Activated CD8-positive, alpha-beta memory T cell treated with anti-CD3 and anti-CD28 coated beads, Interleukin-2, amount 10 ng/mL, durations not matched to agents 7 days and 5 days (primary cell): ENCODE measurements at places on chromosomes 1 and 21. TPM values are rescaled to one million over a fixed set of nuclear protein-coding genes. Genes with fewer than 3 reads are reported as not detected.
A peak's percentile ranks its signal among the peaks of the same experiment; 100 is the strongest.

DNA sequence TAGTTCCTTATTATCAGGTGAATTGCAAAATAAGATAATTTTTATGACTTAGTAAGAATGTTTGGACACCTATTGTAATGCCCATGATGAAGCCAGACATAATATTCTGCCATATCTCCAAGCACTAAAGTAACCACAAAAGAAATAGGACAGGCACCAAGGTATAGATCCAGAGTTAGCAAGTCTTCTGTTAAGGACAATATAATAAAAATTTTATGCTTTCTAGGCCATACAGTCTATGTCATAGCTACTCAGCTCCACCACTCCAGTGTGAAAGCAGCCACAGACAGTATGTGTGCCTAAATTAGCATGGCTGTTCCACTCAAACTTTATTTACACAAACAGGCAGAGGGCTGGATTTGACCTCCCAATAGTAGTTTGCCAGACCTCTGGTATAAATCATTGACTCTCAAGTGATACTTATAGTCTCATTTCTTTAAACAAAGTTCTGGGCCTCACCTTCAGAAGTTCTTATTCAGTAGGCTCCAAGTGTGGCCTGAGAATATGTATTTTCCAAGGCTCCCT is 88.3 kb downstream of the SCMH1 start:
- peaks cover 14% of the 10 kb centered on the region for H3K36me3 ChIP-seq
- no peak for DNase-seq
- no peaks in the 10 kb centered on the region for H3K4me1 ChIP-seq
- no peaks in the 10 kb centered on the region for H3K27me3 ChIP-seq
- H3K27ac ChIP-seq: no peak overlapping the region

DNA sequence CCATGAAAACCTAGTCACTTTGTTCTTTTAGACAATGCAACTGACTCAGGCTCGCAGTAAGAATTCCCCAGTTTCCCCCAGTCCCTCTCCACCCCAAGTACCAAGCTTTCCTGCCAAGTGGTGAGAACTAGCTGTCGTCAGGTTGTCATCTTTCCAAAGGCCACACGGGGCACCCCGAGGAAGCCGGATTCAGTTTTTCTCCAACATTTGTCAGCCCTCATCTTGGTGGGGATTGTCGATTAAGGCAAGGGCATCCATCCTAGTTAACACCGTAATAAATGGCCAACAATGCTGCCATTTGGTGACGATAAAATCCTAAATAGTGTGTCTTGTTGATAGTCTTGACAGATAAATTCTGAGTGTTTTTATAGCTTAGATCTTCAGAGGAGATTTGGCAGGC is 55.9 kb upstream of the PROX1 start:
- H3K4me1 ChIP-seq: no peaks in the 10 kb centered on the region
- DNase-seq: no peak
- no peaks in the 10 kb centered on the region for H3K36me3 ChIP-seq
- no peaks in the 10 kb centered on the region for H3K27me3 ChIP-seq

- no peak overlapping the region for H3K27ac ChIP-seq
- H3K36me3 ChIP-seq: no peaks in the 10 kb centered on the region
- no peak overlapping the region for H3K4me3 ChIP-seq
These were observed 94.4 kb downstream of the SLC35F3 start for GRCh38 chr1:233998891-233999290.

The DPT gene
- not detected for total RNA-seq

DNA sequence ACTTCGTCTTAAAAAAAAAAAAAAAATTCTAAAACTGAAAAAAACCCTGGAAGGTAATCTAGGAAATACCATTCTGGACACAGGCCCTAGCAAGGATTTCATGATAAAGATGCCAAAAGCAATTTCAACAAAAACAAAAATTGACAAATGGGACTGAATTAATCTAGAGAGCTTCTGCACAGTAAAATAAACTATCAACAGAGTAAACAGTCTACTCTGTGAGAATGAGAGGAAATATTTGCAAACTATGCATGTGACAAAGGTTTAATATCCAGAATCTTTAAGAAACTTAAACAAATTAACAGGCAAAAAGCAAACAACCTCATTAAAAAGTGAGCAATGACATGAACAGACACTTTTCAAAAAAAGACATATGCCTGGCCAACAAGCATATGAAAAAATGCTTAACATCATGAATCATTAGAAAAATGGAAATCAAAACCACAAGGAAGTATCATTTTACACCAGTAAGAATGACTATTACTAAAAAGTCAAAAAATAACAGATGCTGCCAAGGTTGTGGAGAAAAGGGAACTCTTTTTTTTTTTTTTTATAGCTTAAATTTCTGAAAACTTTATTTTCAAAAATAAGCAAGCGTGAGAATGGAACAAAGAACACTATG is 29.4 kb upstream of the RNPC3 start:
- DNase-seq: no peak
- no peaks in the 10 kb centered on the region for H3K27me3 ChIP-seq
- no peak overlapping the region for H3K4me3 ChIP-seq
- H3K27ac ChIP-seq: no peak overlapping the region
- H3K36me3 ChIP-seq: no peaks in the 10 kb centered on the region

- H3K27me3 ChIP-seq: no peaks in the 10 kb centered on the region
- H3K4me3 ChIP-seq: peak overlapping the region; percentile 92
- peaks cover 2% of the 10 kb centered on the region for H3K36me3 ChIP-seq
- peaks cover 25% of the 10 kb centered on the region for H3K4me1 ChIP-seq
- H3K27ac ChIP-seq: peak overlapping the region; percentile 97
- DNase-seq: peak; percentile 53
These were observed 722 bp downstream of the LZIC start for GRCh38 chr1:9942399-9942938.

The TNFRSF8 gene
- total RNA-seq: 14.8 TPM

DNA sequence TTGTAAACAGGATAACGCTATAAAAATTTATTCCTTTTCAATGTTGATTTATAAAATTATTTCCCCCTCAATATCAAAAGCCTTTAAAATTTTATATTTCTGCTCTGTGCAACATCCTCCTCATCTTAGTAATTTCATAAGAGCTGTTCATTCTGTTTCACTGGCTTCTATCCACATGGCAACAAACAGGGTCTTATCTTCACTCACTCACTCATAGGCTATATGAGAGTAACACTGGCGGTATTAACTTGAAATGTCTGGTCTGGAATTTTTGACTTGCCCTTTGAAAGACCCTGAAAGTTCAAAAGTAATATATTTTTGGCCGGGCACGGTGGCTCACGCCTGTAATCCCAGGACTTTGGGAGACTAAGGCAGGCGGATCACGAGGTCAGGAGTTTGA is 77.4 kb upstream of the KRTAP11-1 start:
- no peak overlapping the region for H3K27ac ChIP-seq
- H3K4me3 ChIP-seq: no peak overlapping the region
- DNase-seq: no peak
- no peaks in the 10 kb centered on the region for H3K4me1 ChIP-seq
- no peaks in the 10 kb centered on the region for H3K36me3 ChIP-seq

The C1QB gene
- total RNA-seq: not detected

- H3K36me3 ChIP-seq: peaks cover 34% of the 10 kb centered on the region
- no peak overlapping the region for H3K27ac ChIP-seq
- no peaks in the 10 kb centered on the region for H3K27me3 ChIP-seq
- H3K4me1 ChIP-seq: peaks cover 38% of the 10 kb centered on the region
- no peak for DNase-seq
These were observed 2.5 kb downstream of the PPT1 start for GRCh38 chr1:40094466-40095110.

The ARMH1 gene
- total RNA-seq: 17.0 TPM

- no peak overlapping the region for H3K27ac ChIP-seq
- H3K36me3 ChIP-seq: no peaks in the 10 kb centered on the region
- H3K4me3 ChIP-seq: no peak overlapping the region
- no peaks in the 10 kb centered on the region for H3K4me1 ChIP-seq
- DNase-seq: no peak
- no peaks in the 10 kb centered on the region for H3K27me3 ChIP-seq
These were observed 621.9 kb downstream of the LRRIQ3 start for GRCh38 chr1:73576083-73576482.

DNA sequence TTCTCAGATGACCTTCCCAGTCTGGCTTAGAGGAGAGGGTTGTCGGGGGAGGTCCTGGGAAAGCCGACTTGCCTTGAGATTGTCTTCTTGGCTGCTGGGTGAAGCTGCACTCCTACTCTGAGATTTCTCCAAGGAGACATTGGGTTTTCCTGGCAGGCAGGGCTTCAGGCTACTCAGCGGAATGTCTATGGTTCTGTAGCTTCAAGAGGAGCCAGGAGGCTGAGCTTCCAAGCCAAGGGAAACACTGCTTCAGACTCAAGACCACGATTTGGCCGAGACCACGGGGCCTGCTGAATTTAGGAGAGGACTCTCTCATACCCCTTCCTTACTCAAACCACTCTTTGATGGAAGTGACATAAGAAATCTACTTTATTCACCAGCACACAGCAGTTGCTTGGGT is 67.8 kb downstream of the NTMT2 start:
- DNase-seq: no peak
- no peak overlapping the region for H3K27ac ChIP-seq

DNA sequence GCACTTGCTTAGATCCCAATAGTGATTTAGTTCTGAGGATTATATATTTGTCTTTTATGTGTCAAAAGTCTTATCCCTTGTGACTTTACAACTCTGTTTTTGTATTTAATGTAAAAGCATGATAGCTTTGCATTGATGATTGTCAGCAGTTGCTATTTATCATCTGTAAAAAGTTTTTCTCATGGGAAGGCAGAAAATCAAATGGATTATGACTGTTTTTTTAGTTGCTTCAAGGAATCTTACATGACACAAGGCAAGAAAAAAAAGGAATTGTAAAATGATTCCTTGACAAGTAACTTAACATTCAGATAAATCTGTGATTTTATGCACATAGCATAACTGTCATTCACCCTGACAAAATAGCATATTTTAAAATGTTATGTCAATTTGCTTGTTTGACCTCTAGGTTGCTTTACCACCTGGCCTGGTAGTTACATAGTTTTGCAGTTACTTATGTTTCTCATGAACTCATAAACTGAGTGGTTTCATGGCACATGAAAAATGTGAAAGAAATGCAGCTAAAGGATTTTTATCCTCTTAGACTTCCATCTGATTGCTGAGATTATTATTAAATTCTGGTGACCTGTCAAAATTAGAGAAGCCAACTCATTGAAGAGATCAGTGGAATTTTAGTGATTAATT is 622.6 kb downstream of the ADGRL2 start:
- no peaks in the 10 kb centered on the region for H3K36me3 ChIP-seq
- no peaks in the 10 kb centered on the region for H3K27me3 ChIP-seq
- H3K4me3 ChIP-seq: no peak overlapping the region
- H3K27ac ChIP-seq: no peak overlapping the region
- no peaks in the 10 kb centered on the region for H3K4me1 ChIP-seq

DNA sequence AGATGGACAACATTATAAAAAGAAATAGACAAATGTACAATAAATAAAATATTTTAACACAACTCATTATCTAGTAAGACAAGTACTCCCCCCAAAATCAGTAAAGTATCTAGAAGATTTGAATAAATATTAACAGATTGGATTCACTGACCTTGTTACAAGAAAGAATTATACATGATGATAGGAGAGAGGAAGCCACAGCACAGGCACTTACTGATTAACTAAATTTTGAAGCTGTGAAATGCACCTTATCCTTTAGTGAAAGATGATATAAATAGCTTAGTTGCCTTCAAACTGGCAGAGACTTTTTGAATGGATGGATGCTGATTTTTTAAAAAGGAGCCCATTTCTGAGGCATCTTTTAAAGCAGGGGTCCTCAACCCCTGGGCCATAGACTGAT is 8.5 kb downstream of the CR1 start:
- no peak overlapping the region for H3K27ac ChIP-seq
- no peak overlapping the region for H3K4me3 ChIP-seq
- H3K36me3 ChIP-seq: no peaks in the 10 kb centered on the region
- H3K4me1 ChIP-seq: peaks cover 4% of the 10 kb centered on the region
- peaks cover 57% of the 10 kb centered on the region for H3K27me3 ChIP-seq

DNA sequence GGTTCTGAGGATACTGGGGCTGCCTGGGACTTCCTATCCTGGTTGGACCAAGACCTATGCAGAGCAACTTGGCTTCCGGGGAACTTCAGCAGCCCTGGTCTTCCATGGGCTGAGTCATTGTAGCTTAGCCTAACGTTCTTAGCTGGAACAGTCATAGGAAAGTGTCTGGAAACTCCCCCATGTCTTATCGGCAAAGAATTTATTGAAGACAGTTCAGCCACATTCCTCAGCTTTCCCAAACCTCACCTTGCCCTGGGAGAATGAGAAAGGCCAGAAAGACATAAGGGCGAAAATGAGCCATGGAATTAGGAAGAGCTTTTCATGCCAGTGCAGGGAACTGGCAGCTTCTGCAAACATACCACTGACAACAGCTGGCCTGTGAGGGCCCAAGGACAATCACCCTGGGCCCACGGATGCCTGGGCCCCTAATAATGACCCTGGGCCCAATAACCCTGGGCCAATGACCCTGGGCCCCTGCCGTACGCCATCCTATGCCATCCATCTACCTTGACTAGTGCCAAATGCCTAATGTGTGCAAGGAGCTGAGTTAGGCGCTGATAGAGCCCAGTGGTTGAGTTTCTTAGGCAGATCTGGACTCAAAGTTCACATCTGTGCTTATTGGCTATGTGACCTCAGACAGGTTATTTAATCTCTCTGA is 114.4 kb upstream of the GADD45A start:
- H3K4me1 ChIP-seq: no peaks in the 10 kb centered on the region
- no peak overlapping the region for H3K27ac ChIP-seq
- DNase-seq: no peak
- H3K4me3 ChIP-seq: no peak overlapping the region
- no peaks in the 10 kb centered on the region for H3K36me3 ChIP-seq

The ZNF683 gene
- total RNA-seq: 7.0 TPM

DNA sequence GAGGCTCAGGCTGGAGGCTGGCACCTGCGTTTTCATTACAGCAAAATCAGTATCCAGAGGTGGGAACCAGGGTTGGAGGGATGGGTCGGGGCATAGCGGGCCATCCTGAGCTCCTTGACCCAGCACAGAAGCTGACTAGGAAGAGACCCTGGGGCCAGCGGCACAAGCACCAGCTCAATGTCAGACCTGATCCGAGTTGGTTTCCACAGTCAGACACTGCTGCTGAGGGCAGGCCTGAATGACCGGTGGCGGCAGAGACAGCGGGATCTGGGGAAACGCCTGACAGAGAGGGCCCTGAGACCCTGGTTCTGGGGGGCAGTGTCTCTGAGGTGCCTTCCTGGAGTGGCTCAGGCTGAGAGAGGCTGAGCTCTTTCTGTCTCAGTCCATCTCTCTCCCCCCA is 162.0 kb upstream of the C1orf174 start:
- H3K27me3 ChIP-seq: no peaks in the 10 kb centered on the region
- DNase-seq: no peak
- no peaks in the 10 kb centered on the region for H3K36me3 ChIP-seq
- no peak overlapping the region for H3K4me3 ChIP-seq

DNA sequence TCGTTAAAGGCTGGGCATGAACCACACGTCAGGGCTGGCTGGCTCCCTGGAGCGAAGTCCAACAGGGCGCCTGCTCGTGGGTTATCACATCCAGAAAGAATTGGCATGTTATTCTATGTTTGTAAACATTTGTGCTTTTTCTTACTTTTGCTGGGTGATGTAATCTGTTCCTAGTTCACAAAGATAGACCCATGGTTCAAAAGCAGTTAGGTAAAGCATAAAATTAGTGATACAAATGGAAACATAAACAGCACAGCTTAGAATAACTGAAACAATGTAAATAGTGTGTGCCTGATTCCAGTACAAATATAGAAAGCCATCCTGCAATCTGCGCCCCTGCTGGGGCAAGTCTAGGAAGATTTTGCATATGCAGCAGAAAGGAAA is 184.0 kb upstream of the C1orf174 start:
- no peaks in the 10 kb centered on the region for H3K27me3 ChIP-seq
- no peak overlapping the region for H3K4me3 ChIP-seq
- H3K27ac ChIP-seq: no peak overlapping the region
- H3K36me3 ChIP-seq: no peaks in the 10 kb centered on the region
- H3K4me1 ChIP-seq: no peaks in the 10 kb centered on the region
